ENCODE measurements at places on chromosomes 1 and 21.

DNA sequence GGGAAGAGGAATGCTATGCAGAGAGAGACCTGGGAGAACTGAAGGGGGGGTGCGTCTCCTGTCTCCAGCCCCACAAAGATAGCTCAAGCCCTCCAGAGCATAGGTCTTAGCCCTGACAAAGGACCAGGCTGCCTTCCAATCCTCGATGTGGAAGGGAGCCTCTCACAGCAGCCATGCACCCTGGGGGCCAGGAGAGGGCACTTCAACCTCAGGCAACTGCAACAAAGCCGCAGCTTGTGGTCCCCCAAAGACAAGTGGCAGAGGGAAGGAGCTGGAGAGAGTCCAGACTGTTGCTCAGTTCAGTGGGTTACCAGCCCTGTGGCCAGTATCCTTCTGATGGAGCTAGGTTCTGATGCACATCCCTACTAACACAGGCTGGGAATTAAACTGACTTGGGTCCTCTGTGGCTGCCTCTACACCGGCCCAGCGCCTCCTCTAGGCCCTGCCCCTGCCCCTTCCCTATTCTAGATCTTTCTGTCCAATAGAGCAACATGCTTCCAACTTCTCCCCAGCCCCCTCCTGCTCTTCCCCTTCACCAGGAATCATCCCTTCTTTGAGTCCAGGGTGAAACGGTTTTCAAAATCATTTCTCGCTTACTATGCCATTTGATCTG lies 100.7 kb upstream of the SPATA6 start:
- DNase-seq = peak; percentile 23

DNA sequence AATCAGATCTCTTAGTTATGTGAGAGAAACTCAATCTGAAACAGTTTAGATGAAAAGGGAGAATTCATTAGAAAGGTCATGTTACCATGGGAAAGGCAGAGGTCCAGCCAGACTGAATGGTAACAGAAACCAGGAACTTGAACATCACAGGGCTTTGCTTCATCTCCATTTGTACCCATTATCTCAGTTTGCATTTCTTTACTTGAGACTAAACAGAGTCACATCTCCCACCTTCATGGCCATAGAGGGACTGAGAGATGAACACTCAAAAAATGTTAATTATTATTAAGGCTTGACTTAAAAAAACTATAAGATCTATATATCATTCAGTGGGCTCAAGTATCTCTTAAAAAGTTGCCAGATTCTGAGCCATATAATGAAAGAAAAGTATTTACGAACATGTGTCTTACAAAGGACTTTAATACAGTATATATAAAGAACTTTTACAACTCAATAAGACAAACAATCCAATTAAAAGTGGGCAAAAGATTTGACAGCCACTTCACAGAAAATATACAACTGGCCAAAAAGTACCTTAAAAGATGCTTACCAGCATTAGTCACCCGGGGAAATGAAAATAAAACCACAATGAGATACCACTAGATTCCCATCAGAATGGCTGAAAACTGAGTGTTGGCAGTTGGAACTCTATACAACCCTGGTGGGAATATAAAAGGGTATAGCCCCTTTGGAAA lies 13.2 kb downstream of the KYAT3 start:
- DNase-seq = peak; percentile 38

DNA sequence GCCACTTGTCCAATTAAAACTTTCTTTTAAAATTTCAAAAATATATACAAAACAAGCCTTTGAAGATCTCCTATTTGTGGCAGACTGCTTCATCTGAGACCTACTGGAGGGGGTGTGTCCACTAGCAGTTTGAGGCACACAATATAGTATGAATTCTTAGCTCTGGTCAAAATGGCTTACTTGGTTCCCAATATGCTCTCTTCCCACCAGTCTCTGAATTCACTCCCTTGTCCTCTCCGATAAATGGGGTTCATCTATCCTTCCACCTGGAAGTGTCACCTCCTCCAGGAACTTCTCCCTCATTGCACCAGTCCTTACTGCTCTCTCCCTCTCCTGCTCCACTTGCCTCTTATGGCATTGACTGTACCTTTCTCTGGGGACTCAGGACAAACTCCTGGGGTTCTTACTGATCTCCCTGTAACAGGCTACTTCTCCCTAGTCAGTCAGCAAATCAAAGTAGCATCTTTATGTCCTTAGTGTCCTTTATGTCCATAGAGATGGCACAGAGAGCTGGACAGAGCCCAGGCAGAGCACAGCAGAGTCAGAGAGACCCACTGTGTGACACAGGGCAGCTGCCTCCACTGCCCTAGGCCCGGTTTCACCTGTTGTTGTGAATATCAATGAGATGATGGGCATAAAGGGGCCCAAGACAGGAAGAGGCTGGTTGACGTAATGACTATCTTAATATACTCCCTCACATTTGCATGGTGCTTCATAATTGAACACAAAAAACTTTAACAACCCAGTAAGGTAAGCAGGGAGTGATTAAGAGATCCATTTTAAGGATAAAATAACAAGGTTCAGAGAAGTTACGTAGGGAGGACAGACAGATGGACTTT lies 3.6 kb downstream of the ASAP3 start:
- DNase-seq = no peak

GRCh38 chr1:63276624-63277023 lies 45.7 kb upstream of the FOXD3 start:
- DNase-seq = no peak

- no peak for DNase-seq
These were observed 48.7 kb downstream of the NENF start for GRCh38 chr1:212481438-212481767.

DNA sequence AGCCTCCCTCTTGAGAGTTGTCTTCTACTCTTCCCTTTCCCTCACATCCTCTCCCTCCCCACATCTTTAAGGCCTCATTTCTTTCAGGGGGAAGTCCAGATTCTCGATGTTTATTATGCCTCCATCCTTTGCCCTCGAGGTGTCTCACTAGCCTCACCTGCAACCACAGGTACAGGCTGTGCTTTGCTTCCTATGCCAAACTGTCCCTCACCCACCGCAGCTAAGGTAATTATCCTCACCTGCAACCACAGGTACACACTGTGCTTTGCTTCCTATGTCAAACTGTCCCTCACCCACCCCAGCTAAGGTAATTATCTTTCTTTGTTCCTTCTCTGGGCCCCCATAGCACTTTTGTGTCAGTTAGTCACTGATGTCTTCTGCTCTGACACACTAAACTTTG lies 328.1 kb upstream of the SNX7 start:
- DNase-seq = no peak

- no peak for DNase-seq
These were observed 37.6 kb downstream of the UMODL1 start for GRCh38 chr21:42108554-42109340.

- DNase-seq = peak; percentile 82
These were observed 13.1 kb upstream of the SLC30A1 start for GRCh38 chr1:211591980-211592493.

- DNase-seq = no peak
These were observed 336.3 kb upstream of the NCAM2 start for GRCh38 chr21:20661745-20662422.

GRCh38 chr1:173195596-173196088 lies 11.5 kb downstream of the TNFSF4 start:
- no peak for DNase-seq

DNA sequence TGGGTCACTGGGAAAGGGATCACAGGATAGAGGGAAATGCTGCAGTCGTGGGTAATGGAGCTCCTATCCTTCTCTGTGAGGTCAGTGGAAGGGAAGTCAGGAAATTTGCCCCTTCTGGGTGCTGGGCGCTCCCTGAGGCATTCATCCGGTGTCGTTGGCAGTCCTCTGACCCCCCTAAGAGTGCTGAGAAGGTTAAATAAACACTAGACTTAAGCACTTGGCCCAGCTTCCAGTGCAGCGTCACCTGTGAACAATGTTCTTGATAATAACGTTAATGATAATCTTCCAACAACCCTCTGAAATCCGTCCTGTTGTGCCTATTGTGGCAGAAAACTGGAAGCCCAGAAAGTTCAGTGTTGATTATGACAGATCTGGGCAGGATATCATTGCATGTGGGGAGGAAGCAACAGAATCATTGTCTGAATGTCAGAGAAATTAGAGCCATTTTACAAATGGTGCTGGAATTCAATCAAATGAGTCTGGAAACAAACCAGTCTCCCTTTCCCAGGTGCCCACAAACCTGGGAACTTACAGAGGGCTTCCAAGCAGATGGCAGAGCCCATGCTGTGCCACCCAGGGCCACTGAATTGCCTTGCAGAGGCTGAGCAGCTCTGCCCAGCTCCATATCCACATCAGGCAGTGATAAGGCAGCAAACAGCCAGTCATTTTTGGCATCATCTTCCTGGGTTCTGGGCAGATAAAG lies 216.8 kb downstream of the KAZN start:
- peak; percentile 46 for DNase-seq

GRCh38 chr1:44620072-44620471 lies 54.2 kb downstream of the TMEM53 start:
- no peak for DNase-seq

DNA sequence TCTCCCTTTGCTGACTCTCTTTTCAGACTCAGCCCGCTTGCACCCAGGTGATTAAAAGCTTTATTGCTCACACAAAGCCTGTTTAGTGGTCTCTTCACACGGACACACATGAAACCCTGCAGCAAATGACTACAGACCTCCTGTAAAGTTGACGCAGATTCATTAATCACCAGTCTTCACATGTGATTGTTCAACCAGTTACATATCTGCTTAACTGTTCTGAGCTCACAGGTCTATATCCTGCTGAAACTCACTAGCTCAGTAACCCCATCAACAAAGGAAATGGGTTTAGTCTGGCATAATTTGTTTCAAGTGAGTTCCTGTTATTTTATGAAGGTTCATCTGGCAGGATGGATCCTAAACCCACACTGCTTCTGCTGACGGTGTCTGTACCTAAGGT lies 68.4 kb upstream of the GJA8 start:
- no peak for DNase-seq

DNA sequence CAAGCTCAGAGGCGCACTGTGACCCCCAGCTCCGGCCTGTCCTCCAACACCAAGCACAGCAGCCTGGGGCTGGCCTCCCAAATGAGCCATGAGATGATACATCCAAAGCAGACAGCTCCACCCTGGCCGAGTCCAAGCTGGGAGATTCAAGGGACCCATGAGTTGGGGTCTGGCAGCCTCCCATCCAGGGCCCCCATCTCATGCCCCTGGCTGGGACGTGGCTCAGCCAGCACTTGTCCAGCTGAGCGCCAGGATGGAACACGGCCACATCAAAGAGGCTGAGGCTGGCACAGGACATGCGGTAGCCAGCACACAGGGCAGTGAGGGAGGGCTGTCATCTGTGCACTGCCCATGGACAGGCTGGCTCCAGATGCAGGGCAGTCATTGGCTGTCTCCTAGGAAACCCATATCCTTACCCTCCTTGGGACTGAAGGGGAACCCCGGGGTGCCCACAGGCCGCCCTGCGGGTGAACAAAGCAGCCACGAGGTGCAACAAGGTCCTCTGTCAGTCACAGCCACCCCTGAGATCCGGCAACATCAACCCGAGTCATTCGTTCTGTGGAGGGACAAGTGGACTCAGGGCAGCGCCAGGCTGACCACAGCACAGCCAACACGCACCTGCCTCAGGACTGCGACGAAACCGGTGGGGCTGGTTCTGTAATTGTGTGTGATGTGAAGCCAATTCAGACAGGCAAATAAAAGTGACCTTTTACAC lies 29.1 kb downstream of the SLC19A1 start:
- no peak for DNase-seq

GRCh38 chr1:162360237-162360873 lies 16.3 kb downstream of the SPATA46 start:
- DNase-seq = no peak

GRCh38 chr1:2046174-2046917 lies 3.9 kb upstream of the PRKCZ start:
- DNase-seq = peak; percentile 15

DNA sequence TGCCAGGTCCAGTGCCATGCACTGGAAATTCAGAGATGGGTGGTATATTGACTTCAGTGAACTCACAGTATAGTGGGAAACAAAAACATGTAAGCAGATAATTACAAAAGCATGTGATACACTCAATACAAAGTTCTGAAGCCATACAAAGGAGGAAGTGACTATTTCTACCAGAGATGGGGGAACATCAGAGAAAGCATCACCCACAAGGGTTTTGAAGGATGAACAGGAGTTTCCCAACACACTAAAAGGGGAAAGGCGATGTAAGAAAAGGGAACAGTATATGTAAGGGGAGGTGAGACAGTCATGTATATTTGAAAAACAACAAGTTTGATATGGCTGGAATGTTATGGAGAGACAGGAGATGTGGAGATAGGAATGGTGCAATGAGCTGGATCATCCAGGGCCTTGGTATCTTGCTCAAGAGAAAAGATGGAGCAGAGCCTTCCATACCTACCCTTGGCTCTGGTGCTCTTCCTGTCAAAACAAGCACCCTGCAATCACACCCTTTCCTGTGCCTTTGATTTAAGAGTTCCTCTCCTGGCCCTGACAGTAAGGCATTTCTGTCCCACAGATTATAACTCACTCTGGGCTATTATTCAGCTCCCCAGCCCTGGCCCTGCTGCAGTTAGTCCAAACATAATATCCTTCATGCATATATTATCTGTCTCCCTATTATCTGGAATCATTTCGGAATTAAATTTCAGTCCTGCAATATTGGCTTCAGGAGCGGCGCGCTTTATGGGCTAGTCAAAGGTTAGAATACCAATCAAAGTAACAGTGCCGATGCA lies 60.5 kb downstream of the DMAP1 start:
- no peak for DNase-seq

- peak; percentile 50 for DNase-seq
These were observed 210.1 kb downstream of the FGGY start for GRCh38 chr1:59506952-59507351.

GRCh38 chr1:40751802-40752201 lies 31.8 kb upstream of the KCNQ4 start:
- DNase-seq = no peak

DNA sequence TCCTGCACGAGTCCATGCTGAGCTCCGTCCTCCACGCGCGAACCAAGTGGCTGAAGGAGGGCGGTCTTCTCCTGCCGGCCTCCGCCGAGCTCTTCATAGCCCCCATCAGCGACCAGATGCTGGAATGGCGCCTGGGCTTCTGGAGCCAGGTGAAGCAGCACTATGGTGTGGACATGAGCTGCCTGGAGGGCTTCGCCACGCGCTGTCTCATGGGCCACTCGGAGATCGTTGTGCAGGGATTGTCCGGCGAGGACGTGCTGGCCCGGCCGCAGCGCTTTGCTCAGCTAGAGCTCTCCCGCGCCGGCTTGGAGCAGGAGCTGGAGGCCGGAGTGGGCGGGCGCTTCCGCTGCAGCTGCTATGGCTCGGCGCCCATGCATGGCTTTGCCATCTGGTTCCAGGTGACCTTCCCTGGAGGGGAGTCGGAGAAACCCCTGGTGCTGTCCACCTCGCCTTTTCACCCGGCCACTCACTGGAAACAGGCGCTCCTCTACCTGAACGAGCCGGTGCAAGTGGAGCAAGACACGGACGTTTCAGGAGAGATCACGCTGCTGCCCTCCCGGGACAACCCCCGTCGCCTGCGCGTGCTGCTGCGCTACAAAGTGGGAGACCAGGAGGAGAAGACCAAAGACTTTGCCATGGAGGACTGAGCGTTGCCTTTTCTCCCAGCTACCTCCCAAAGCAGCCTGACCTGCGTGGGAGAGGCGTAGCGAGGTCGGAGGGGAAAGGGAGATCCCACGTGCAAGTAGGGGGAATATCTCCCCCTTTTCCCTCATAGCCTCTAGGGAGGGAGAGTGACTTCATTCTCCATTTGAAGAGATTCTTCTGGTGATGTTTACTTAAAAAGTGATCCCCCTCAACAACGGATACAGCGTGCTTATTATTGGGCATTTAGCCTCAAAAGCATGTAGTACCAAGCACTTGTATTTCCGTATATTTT lies 991 bp downstream of the PRMT6 start:
- peak; percentile 50 for DNase-seq

Data from cardiac fibroblast (primary cell).